ENCODE measurements at places on chromosomes 11 and 22.

- peak; percentile 37 for DNase-seq
Measured at GRCh38 chr11:9738116-9738515, 74.2 kb downstream of the SWAP70 start.

GRCh38 chr11:134583397-134583990 is 171.5 kb upstream of the B3GAT1 start:
- peak; percentile 21 for DNase-seq

GRCh38 chr11:100739666-100740065 is 52.6 kb downstream of the ARHGAP42 start:
- DNase-seq, result no peak

DNA sequence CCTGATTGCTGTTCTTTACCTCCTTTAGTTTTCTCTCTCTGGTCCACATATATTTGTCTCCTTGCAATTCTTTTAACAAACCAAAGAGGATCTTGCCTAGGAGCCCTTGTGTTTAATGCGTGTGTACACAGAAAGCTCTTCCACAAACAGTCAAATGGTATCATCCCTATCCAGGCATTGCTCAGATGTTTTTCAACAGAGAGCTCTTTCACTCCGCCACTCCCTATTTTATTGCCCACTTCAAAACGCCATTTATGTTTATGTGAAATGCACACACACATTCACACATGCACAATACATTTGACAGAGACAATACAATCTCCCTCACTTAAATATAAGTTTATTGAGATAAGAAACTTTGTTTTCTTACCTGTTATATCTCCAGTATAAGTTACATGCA is 4.7 kb downstream of the OR5AP2 start:
- no peak for DNase-seq
